ENCODE measurements at places on chromosomes 2 and 18. TPM values are rescaled to one million over a fixed set of nuclear protein-coding genes. Genes with fewer than 3 reads are reported as not detected.

The DNAJC5G gene
- not detected for polyA plus RNA-seq

The NETO1 gene
- polyA plus RNA-seq = not detected

The RNF152 gene
- 2.3 TPM for polyA plus RNA-seq

The G6PC2 gene
- not detected for polyA plus RNA-seq

The SCN2A gene
- polyA plus RNA-seq = 1.8 TPM

The ERICH2 gene
- polyA plus RNA-seq = not detected

The IL36B gene
- polyA plus RNA-seq = not detected

The UGT1A4 gene
- not detected for polyA plus RNA-seq

The ANKRD44 gene
- polyA plus RNA-seq = 2.9 TPM

The TDRD15 gene
- not detected for polyA plus RNA-seq

The NEU2 gene
- not detected for polyA plus RNA-seq

The KCNE4 gene
- 3.1 TPM for polyA plus RNA-seq

The STPG4 gene
- not detected for polyA plus RNA-seq

The AQP4 gene
- not detected for polyA plus RNA-seq

Measured in GM23248 (cell line).